D341Med (cell line): ENCODE measurements at places on chromosomes 1 and 21.

GRCh38 chr1:228333739-228334115, 72.9 kb downstream of the TRIM11 start:
- no peak for DNase-seq

DNA sequence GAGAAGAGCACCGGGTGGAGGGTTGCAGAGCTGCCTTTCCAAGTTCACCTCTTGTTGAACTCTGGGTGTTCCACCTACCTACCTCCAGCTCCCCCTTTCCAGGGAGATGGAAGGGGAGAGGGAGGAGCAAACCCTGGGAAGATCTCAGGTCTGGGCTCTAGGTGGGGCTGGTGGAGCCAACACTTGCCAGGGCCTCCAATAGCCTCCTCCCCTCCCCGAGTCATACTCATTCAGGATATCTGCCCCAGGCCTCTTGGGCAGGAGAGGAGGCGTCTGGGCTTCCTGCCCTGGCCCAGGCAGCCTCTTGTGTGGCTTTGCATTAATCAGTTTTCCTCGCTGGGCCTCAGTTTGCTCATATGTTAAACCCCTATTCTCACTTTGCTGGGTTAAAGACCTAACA, 13.4 kb downstream of the RAP1GAP start:
- DNase-seq: no peak

DNA sequence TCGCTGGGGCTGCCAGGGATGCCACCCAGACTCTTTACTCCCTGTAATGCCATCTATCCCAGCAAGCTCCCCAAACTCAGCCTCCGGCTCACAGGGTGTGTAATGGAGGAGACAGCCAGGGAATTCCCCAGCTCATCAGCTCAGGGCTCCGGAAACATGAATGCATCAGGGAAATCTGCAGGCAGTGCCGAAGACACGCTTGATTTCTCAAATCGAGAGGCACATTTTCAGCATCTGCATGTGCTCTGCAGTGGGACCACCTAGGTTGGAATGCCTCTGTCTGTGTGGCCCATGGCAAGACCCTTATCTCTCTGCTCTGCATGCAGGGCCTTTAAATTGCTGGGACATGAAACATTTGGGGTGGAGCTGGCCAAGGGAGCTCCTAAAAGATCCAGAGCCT, 170.1 kb downstream of the TRABD2B start:
- no peak for DNase-seq

- peak; percentile 86 for DNase-seq
Measured at GRCh38 chr1:13699936-13700520, at the start of gene PRDM2. Gene PRDM2 (plus strand): TSS chr1:13700188. CDS start chr1:13715606, 15,418 bp downstream.

DNA sequence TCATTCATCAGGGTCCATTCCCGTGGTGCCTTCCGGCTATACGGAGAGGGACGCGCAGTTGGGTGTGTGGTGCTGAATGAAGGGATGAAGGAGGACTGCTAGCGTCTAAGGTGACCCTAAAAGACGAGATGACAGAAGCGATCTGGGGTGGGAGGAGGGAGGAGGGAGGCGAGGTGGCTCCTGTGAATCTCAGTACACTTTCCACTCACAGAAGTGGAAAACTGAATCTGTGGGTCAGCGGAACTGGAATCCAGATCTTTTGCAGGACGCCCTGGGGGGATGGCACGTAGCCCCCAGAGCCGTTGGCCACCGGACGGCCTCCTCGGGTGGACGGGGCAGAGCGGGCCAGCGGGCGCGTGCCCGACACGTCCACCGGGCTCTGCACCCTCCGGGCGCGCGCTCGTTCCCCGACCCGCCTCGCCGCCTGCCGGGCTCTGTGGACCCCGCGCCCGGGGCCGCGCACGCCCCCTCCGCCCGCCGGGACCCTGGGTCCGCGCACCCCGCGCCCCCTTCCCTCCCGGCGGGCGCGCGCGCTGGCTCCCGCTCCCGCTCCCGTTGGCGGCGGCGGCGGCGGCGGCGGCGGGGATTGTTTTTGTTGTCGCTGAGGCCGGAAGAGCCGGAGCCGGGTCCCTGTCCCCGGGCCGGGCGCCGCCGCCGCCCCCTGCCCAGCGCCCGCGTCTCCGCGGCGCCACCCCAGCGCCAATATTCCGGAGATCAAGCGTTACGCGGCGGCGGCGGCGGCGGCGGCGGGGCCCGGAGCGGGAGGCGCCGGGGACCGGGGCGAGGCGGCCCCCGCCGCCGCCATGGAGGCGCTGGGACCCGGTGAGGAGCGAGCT, at the start of gene AGO4:
Gene AGO4, plus strand, starts transcription at position 403 of the 836 bp plus-strand sequence. Its CDS starts 401 bp downstream, at position 804.
- peak; percentile 89 for DNase-seq

- no peak for DNase-seq
Measured at GRCh38 chr1:161364332-161364731, 3.3 kb downstream of the CFAP126 start.

GRCh38 chr1:208423526-208423925, 179.3 kb upstream of the PLXNA2 start:
- DNase-seq: no peak

DNA sequence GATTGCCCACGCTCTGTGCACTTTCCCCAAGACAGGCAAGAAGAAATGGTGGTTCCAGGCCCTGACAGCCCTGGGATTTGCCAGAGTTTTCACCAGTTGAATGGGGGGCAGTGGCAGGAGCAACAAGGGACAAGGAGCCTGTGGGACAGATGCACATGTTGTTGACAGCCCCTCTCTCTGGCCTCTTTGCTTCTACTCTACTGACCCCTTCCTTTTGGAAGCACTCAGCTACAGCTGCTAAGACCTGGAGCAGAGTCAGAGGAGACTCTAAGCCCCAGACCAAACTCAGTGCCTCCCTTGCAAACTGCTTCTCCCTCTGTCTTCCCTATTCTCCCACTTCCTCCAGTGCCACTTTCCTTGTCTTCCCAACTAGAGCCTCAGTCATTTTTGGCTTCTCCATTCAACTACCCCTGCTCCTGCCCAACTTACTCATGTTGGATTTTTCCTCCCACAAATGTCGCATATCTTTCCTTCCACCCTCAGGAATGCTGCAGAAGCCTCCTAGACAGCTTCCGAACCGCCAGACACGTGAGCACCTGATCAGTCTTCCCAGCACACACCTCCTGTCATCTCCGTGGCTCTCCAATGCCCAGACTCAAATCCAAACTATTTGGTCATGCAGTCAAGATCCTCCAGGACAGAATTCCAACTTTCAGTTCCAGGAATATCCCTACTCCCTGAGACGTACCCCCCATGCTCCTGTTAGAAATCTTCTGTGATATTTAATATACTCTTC, 9.1 kb downstream of the INKA2 start:
- DNase-seq: no peak

GRCh38 chr1:103560427-103560826, 11.0 kb upstream of the AMY2B start:
- DNase-seq: no peak

DNA sequence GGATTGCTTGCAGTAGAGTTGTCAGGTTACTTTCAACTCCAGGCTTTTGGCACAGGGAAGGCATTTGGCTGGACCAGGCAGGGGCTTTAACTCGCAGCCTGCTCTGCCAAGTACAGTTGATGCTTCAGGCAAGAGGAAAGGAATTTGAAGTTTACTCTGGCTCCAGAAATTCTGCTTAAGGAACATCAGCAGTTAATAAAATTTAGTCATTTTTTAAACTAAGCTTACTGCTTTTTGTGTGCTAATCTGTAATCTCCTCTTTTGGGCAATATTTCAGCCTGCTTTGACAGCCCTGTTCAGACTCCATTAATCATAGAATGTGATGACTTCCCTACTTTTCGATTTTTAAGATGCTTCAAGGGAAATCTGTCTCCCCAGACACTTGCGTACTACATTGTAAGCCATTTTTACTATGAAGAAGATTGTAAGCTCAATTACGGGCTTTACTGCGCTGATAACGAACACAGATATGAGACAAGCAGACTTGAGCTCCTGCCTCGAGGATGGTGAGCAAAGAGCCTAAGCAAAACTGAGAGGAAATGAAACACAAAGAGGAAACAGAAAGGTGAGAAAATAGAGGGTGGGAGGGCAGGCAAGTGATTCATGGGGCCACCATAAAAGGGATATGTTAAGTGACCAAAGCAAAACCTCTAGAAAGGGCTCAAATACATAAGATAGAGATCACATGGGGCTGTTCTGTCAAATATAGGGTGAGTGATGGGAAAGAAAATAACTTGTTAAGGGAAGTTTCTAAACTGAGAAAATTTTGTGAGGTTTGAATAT, 76.6 kb upstream of the VAV3 start:
- DNase-seq: no peak

- no peak for DNase-seq
Measured at GRCh38 chr1:145871994-145872924, 13.4 kb upstream of the PIAS3 start.

DNA sequence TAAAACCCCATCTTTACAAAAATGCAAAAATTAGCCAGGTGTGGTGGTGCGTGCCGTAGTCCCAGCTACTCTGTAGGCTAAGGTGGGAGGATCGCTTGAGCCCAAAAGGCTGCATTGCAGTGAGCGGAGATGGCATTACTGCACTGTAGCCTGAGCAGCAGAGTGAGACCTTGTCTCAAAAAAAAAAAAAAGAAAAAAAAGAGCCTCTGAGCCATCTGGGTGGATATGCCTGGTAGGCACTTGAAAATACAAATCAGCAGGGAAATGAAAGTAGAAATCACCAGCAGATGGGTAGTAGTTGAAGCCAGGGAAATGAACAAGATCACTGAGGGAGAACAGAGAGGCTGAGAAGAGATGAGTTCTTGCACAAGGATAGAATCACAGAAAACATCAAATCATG, 131.0 kb upstream of the HMCN1 start:
- no peak for DNase-seq

- no peak for DNase-seq
Measured at GRCh38 chr21:42443876-42444744, 40.4 kb downstream of the UBASH3A start.

DNA sequence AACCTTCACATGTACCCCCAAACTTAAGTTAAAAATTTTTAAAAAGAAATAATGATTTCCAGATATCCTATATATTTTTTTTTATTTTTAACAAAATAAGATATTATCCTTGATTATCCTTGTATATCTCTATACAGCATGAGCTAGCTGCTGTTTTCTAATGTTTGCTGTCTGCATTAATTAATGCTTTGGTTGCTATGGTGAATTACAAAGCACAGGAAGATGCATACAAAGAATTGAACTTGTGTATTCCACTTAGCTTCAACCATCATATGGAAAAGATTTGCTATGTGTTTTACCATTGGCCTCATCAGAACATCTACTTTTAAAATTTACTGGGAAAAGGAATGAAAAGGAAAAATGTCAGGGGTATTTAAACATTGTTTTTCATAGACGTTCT, 35.4 kb downstream of the VPS45 start:
- DNase-seq: no peak

- DNase-seq: no peak
Measured at GRCh38 chr1:168980180-168980579, 126.3 kb upstream of the ATP1B1 start.

DNA sequence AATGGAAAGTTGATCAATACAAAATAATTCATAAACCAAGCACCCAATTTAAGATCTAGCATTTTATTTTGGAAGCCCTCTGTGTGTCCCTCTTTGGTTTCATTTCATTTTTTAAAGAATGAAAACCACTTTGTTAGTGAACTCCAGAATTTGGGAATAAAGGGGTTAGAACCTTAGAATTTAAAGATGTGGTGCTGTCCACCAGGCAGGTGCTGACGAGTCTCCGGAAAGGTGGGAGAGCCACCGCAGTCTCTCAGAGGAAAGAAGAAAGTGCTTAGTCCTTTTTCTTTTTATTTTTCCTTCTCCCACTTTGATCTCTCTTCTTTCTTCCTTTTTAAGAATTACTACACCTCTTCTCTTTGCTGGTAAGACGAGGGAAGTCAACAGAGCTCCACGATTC, 20.5 kb upstream of the HIVEP3 start:
- no peak for DNase-seq

DNA sequence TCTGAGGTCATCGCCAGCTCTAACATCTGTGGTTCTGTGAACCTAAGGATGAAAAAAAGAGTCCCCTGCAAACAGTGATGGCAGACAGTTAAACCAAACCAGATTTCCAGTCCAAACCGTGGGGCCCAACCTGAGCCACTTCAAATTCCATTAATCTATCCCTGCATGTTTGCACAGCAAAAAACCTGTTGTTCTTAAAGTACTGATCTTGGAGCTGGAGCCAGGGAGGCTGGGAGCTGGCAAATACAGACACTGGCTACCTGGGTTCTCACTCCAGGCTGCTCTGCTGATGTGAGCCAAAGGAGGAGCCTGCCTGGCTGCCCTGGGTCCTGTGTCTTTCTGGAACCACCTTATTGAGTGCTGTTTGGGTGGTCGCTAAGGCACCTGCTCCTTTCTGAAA, 16.4 kb downstream of the LDLRAD1 start:
- no peak for DNase-seq

GRCh38 chr1:231220801-231221200, 20.2 kb upstream of the GNPAT start:
- DNase-seq: no peak

DNA sequence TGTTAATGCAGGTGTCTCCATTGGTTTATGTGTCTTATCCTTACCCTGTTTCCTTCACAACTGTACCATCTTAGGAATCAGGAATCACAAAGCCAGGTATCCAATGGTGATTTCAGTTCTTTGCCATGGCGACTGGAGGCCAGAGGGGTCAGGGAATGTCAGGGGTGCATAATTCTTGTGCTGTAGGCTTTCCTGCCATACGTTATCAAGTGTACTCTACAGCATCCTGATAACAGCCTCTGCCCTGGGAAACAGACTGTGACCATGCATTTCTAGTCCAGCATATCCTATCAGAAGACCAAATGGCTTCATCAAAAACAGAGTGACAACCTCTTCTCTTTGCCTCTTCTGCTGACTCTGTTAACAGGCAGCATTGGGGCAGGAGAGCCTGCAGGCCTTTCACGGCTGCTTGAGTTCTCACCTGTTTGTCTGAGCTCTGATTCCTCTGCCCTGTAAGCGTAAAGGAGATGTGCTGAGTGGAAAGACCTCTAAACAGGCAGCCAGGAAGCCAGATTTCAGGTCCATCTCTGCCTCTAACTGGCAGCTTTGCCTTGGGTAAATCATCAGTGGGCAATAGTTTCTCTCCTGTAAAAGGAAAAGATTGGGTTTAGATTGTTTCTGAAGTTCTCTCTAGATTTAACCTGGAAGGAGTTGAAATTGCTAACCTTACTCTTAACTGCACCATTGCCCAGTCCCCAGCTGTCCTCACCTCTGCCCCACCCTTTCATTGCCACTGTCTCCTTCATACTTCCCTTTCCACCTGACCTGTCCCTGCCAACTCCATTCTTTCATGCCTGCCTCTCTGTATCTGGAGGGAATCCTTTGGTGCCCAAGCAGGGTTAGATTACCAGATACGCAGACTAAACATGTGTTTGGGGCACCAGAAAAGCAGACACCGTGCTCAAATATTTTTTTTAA, 80.2 kb downstream of the LRRC8D start:
- no peak for DNase-seq

- no peak for DNase-seq
Measured at GRCh38 chr1:145747398-145748247, 28.3 kb downstream of the CD160 start.
